ENCODE measurements at places on chromosomes 1 and 21. TPM values are rescaled to one million over a fixed set of nuclear protein-coding genes. Genes with fewer than 3 reads are reported as not detected.
A peak's percentile ranks its signal among the peaks of the same experiment; 100 is the strongest.

GRCh38 chr1:246587606-246588005, 21.4 kb downstream of the CNST start:
- no peak for DNase-seq

- DNase-seq, result no peak
These were observed 24.9 kb downstream of the MATN1 start for GRCh38 chr1:30698401-30698981.

GRCh38 chr1:228088586-228089498, 6.3 kb downstream of the ARF1 start:
- DNase-seq, result peak; percentile 70

DNA sequence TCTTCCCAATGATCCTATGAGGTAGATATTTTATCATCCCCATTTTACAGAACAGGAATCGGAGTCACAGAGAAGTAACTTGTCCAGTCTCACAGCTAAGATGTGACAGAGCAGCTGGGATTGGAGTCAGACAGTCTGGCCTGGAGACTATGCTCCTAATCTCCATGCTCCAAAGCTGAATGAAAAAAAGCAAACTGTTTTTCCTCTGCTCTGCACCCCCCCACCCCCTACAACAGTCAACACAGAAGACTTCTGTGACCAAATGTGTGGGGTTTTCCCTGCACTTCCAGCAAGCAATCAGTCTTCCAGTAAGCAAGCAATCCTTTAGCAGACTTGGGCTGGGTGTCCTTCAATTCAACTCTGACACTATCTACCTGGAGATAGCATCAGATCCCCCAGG, 33.2 kb downstream of the KIRREL1 start:
- DNase-seq, result no peak

Gene FAM163A
- total RNA-seq, result not detected

- DNase-seq, result no peak
These were observed 61.5 kb downstream of the DIPK1A start for GRCh38 chr1:92899780-92900179.

GRCh38 chr1:6646499-6647148, 22.0 kb downstream of the THAP3 start:
- DNase-seq, result no peak

- no peak for DNase-seq
These were observed 120.7 kb downstream of the ITSN1 start for GRCh38 chr21:33762803-33763581.

Gene RAB3B
- 1.2 TPM for total RNA-seq

DNA sequence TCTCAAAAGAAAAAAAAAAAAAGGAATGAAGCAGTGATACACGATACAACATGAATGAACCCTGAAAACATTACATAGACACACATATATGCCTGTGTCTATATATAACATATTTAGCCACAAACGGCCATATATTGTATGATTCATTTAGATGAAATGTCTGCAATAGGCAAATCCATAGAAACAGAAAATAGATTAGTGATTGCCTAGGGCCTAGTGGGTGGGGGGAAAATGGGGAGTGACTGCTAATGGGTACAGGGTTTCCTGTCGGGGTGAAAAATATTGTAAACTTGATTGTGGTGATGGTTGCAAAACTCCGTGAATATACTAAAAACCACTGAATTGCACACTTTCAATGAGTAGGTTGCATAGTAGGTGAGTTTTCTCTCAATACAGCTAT, 6.0 kb upstream of the H6PD start:
- no peak for DNase-seq

GRCh38 chr21:45639206-45640000, 4.1 kb upstream of the PCBP3 start:
- no peak for DNase-seq

GRCh38 chr21:15430023-15430422, 299.8 kb upstream of the USP25 start:
- DNase-seq, result no peak

DNA sequence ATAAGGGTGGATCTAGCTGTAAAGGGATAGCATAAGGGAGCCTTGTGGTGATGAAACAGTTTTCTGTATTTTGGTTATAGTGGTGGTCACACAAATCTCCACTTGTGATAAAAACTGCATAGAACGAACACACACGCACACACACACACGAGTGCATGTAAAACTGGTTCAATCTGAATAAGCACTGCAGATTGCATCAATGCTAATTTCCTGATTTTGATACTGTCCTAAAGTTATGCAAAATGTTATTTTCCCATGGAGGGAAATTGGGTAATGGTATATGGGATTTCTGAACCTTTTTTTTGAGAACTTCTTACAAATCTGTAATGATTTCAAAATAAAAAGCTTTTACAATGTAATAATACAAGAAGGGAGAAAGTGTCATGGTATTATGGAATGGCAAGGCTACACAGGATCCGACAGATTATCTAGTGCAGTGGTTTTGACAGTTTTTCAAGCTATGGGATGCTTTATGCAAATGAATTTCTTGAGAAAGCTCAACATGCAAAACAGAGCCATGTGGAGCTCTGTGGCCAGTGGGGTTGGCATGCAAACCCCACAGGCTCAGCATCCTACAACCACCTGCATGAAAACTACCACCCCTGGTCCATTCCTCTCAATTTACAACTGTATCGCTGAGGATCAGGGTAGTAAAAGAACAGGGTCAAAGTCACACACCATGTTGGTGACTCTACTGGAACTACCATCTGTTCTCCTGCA, 18.8 kb downstream of the SLC41A1 start:
- no peak for DNase-seq

DNA sequence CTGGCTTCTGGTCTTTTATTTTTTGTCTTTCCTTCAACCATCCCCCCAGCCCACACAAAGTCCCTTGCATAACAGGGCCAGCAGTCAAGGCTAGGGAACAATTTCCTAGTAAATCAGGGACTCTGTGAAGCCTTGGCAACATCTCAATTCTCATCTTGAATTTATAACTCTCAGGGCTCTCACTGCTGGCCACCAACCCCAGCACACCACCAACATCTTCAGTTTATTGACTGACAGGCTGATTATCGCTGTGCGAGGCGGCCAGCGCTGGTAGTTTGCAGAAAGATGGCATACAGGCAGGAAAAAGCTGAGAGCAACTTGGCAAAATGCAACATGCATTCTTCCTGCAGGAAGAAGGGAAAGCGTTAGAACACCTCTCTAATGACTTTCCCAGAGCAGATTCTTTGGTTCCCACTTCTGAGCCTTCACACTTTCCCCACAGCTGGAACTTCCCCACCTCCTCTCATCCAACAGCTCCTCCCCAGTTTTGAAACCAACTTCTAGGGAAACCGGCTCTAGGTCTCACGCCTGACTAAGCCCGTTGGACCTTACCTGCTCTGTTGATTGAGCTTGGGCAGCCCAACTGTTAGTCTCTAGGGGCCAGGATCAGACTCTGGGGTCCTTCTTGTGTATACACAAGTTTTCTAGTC, 26.3 kb upstream of the CSF1 start:
- no peak for DNase-seq

Gene SOAT1
- 37.4 TPM for total RNA-seq

Gene E2F2
- total RNA-seq, result 1.0 TPM

- no peak for DNase-seq
These were observed 1030.1 kb downstream of the ADGRL2 start for GRCh38 chr1:82830690-82831380.

Gene OVAAL
- not detected for total RNA-seq

- DNase-seq, result no peak
These were observed 8.3 kb upstream of the VN1R5 start for GRCh38 chr1:247247568-247247967.

Gene ANKRD35
- 0.76 TPM for total RNA-seq

Gene CATSPERE
- total RNA-seq, result 2.4 TPM

DNA sequence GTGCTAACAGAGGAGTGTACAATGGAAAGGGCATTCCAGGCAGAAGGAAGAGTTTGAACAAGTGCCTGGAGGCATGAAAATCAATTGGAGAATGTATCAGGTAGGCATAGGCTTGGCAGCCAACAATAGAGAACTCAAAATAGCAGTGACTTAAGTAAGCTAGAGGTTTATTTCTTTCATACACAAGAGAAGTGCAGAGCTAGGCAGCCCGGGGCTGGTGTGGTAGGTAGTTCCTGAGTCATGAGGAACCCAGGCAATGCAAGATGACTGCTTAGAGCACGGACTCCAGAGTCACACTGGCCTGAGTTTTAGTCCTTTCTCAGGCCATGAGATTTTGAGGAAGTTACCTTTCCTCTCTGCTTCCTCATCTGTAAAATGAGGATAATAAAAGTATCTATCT, 74.8 kb upstream of the LRRN2 start:
- no peak for DNase-seq

Gene ITGB3BP
- 9.1 TPM for total RNA-seq

Gene SERTAD4
- total RNA-seq, result 9.4 TPM

DNA sequence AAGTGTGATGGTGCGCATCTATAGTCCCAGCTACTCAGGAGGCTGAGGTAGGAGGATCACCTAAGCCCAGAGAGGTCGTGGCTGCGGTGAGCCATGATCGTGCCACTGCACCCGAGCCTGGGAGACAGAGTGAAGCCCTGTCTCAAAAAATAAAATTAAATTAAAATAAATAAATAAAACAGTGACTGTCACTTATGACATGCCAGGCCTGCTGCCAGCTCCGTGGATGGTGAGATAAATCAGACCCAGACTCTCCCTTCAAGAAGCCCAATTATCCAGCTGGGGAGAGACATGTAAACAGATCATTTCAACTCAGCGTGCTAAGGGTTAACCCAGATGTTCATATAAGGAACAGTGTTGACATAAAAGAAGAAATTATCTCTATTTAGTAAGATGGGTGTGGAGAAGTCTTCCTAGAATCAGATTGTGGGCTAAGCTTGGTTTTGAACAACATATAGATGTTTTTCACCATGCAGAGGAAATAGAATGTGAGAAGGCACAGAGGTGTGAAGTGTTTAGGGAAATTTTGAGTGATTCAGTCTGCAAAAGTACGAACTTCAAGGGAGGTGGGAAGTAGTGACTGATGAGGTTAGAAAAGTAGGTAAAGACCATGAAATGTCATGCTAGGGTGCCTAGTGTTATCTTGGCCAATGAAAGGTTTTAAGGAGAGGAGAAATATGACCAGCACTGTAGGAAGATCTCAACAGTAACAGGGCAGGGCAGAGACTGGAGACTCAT, 18.3 kb downstream of the YARS1 start:
- DNase-seq, result no peak

- no peak for DNase-seq
These were observed 346.9 kb downstream of the PBX1 start for GRCh38 chr1:164905869-164906268.

Gene THEMIS2
- 132 TPM for total RNA-seq

GRCh38 chr1:32622806-32623681, 27.3 kb downstream of the ZBTB8OS start:
- DNase-seq, result no peak

GRCh38 chr1:113875714-113876113, 4.2 kb upstream of the PTPN22 start:
- no peak for DNase-seq

- peak; percentile 84 for DNase-seq
These were observed 22.7 kb downstream of the NCF2 start for GRCh38 chr1:183567584-183567983.

- DNase-seq, result no peak
These were observed 256.5 kb downstream of the USP25 start for GRCh38 chr21:15986277-15986676.

DNA sequence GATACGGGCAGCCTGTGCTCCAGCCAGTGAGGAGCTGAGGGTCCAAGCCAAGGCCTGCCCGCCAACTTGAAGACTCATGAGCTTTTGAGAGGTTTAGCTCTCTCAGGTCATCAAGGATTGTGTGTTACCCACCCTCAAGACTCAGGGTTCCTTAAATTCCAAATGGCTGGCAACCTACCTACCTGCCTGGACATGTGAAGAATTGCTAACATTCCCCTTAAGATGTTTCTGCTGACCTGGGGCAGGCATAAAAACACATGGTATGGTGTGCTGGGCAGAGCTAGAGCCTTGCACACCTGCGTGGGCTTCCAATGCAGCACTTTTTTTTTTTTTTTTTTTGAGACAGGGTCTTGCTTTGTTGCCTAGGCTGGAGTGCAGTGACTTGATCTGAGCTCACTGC, 17.2 kb downstream of the PARP1 start:
- no peak for DNase-seq

DNA sequence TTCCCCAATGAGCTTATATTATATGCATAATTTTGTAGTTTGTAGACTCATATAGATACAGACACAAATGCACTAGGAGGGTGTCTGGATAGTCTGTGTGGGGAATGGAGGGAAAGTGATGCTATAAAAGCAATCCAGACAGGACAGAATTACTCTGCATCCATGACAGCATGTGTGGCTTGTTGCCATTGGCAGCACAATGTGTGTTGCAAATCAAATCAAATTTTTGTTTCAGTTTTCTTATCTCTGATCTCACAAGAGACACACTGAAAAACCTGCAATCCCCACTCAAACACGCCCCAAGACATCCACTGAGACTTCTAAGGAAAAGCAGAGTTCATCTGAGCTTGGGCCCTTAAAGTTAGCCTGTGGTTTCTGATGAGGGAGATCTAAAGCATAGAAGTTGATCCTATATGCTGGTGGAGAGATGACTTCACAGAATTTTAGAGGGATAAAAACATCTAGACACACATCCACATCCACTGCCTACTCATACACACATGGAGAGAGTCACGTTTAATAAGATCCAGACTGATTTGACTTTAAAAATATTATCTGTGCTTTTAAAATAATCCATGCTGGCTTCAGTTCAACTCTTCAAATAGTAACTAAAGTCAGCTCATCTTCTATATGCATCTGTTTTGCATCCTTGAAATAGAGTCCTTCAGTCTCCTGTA, 313.0 kb upstream of the PLXNA2 start:
- DNase-seq, result no peak

- no peak for DNase-seq
These were observed 497.4 kb downstream of the DPYD start for GRCh38 chr1:97423403-97423802.

Gene GCSAML
- total RNA-seq, result 3.0 TPM

DNA sequence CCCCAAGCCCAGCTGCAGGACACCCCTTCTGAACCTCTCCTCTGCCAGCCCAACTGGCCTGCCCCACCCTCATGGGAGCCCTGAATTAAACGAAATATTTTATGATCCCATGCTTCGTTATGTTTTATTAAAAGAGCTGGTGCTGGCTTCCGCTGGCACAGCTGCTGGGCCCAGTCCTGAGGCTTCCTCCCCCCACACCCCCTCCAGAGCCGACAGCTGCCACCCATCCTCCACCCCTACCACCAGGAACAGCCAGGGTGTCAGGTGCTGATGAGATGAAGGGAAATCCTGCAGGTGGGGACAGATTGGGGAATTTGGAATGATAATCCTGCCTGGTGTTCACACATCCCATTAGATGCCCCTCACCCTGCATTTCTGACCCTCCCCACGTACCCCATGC, 19.0 kb downstream of the IGSF21 start:
- no peak for DNase-seq

Measured in upper lobe of left lung (tissue), 6 donors.